ENCODE measurements at places on chromosomes 1 and 21.

DNA sequence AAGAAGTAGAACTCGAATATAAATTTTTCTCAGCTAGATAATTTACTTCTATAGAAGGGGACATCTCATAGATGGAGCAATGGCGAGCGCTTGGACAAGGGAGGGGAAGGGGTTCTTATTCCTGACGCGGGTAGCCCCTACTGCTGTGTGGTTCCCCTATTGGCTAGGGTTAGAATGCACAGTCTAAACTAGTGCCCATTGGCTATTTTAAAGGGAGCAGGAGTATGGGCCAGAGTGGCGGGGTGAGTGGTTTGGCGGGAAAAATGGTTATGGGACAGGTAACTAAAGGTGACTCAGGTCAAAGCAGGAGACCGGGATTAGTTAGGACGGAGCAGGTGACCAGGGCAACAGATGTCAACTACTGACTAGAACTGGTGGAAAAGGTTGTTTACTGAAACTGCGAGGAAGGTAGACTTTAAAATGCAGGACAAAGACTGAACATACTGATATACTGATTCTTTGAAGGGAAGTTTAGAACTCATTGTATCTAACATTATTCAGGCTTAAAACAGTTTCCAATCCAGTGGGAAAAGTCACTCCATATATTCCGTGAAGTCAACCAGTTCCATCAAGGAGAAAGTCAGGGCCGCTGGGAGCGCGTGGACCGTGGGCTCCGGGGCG, 940 bp upstream of the ATAD3A start:
- DNase-seq: peak; percentile 13

- peak; percentile 84 for DNase-seq
Observed at GRCh38 chr21:45596704-45597318, 46.7 kb upstream of the PCBP3 start.

- peak; percentile 58 for DNase-seq
Observed at GRCh38 chr1:89698624-89699023, 65.7 kb downstream of the LRRC8C start.

- DNase-seq: no peak
Observed at GRCh38 chr1:79785561-79785960, 779.0 kb upstream of the ADGRL4 start.

GRCh38 chr1:58652651-58653184, 47.1 kb downstream of the MYSM1 start:
- DNase-seq: peak; percentile 68

GRCh38 chr1:154726896-154727753, 119.1 kb upstream of the ADAR start:
- DNase-seq: no peak

DNA sequence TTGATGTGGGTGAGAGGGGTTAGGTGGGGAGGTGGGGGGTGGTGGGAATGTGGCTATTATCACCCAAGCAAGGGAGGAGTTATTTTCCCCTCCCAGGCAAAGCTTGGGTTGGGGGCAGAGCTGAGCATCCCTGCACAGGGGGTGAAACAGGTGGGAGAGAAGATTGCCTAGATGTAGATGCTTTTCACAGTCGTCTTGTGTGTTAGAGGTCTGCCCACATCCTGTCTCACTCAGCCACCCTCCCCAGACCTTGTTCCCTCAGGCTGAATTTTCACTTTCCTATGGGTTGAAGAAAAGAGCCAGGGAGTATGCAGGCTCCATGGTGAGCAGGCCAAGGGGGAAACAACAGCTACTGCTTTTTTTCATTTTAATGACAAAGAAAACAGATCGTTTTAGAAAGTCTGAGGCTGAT, 223.5 kb downstream of the KIF26B start:
- DNase-seq: peak; percentile 2

- no peak for DNase-seq
Observed at GRCh38 chr1:3777647-3778589, 5.4 kb downstream of the SMIM1 start.

DNA sequence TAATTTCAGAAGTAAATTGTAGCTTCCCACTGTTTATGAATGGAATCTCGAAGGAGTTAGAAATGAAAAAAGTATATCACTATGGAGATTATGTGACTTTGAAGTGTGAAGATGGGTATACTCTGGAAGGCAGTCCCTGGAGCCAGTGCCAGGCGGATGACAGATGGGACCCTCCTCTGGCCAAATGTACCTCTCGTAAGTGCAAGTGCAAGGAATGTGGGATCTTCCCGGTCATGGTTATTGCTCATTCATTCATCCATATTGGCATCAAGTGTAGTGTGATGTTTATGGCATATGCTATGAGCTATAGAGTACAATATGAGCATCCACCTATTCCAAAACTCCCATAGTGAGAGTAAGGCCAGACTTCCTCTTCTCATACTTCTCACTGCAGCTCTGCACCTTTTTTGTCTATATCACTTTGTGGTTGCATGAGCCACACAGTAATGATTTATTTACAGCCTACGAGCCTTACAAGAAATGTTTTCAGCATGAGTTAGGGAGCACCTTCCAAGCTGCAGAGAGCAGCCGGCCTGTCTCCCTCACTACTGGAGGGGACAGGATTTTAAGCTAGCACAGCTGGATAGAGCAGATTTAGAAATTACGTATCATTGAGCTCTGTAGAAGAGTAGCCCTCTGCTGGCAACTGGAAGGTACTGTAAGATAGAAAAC, 24.9 kb upstream of the CR1L start:
- peak; percentile 43 for DNase-seq

- peak; percentile 59 for DNase-seq
Observed at GRCh38 chr21:45266518-45267389, 20.9 kb downstream of the POFUT2 start.

DNA sequence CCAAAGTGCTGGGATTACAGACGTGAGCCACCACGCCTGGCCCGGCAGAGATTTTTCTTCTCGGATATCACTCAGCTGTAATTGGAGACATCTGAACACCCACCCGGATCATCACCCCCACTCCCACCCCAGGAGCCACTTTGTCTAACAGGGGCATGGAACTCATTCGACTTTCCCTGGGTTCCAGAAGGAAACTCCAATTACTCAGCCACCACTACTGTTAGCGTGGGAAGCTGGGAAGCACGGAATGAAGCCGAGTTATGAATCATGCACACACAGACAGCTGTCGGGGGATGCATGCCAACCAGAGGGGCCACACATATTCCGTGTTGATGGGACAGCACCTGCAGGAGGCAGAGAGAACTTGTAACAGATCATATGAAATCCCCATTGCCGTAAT, 85.2 kb downstream of the HLCS start:
- DNase-seq: no peak

DNA sequence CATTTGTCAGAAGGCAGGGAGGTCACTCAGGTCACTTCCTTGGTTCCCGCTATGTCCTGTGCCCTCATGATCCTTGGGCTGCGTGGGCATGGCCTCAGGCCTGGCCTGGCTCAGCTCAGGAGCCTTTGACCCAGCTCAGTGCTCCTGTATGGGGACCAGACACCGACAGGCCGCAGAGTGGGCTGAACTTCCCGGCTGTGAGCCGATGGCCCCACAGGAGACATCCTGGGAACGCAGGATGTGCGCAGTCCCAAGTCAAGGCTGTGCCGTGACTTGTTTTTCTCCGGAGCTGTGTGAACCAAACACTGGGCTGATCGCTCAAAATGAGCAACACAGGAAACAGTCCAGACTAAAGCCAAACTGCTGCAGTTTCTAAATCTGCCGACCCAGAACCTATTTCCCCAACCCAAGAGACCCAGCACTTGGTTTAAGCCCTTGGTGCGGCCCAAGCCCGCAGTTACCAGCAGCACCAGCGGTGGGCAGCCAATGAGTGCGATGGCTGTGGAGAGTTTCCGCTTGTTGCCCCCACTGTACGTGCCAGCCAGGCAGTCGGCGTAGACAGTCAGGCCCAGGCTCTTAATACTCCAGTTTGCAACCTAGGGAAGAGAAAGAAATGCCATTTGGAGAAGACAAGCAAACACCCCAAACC, 92.3 kb upstream of the GCLM start:
- no peak for DNase-seq

GRCh38 chr1:107683191-107683657, 281.8 kb downstream of the VAV3 start:
- DNase-seq: no peak

- DNase-seq: no peak
Observed at GRCh38 chr1:243260221-243260880, 4.5 kb downstream of the SDCCAG8 start.

DNA sequence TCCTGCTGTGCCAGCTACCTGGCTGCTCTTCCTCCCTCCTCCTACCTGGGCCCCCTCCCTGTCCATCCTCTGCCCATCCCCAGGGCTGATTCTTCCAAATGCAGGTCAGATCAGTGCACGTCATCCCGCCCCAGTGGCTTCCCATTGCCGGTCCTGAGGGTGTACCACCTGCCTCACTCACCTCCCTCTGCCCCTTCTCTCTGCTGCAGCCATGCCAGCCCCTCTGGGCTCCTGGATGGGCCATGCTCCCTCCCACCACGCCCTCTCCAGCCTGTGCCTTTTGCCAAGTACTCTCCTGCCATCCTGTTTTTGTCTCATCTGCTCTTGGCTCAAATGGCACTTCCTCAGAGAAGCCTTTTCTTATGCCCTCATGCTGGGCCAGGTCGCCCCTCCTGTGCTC, 95.8 kb downstream of the ARHGEF10L start:
- no peak for DNase-seq

DNA sequence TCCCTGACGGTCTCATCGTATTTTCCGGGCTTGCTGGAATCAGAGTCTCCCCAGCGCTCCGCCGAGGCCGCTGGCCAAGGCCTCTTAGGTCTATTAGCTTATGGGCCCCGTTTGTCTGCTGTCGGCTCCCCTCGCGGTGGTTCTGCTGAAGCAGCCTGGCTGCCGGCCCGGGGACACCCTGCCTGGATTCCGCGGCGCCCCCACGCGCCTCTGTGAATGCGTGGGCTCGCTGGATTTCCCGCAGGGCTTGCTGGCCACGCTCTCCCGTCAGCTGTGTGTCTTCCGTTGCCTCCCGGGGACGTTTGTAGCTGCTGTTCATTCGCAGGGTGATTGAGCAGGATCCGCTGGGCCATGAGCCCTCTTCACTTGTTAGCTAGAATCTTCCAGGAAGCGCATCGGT, 8.4 kb downstream of the LRRC3 start:
- DNase-seq: no peak

DNA sequence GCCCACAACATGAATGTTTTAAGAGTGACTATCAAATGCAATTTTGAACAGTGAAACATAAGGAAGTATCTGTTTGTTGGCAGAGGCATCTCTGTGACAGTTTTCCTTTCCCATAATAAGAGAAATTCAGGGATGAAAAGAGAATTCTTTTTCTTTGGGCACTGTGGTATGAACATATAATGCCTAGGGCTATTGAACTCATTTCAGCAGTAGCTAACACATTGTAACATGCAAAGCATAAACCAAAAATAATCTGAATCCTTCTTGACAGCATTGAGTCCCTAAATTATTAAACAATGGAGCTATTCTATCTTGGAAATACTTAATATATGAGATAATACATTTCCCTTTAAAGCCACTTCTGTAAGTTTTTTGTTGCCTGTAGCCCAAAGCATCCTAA, 633.0 kb upstream of the B3GALT2 start:
- DNase-seq: no peak

GRCh38 chr1:203086992-203087763, 1.4 kb upstream of the MYOG start:
- no peak for DNase-seq

- DNase-seq: no peak
Observed at GRCh38 chr1:24364975-24365678, 46.0 kb downstream of the GRHL3 start.

DNA sequence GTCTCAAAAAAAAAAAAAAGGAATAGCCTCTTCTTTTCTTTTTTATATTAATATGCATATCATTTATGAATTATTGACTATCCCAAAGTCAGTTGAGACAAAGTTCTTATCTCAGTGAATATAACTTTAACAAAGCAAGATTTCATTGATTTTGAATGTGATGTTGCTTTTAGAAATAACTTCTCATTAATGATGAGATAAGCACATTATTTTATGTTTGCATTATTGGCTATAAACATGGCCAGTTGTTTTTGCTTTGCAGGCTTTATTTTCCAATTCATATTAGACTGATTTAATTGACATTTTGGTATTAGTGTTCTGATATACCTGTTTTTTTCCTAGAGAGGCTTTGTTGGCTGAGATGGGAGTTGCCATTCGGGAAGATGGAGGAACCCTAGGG, 81.3 kb downstream of the KIF1B start:
- DNase-seq: no peak

- no peak for DNase-seq
Observed at GRCh38 chr21:39251326-39251725, 62.1 kb downstream of the BRWD1 start.

DNA sequence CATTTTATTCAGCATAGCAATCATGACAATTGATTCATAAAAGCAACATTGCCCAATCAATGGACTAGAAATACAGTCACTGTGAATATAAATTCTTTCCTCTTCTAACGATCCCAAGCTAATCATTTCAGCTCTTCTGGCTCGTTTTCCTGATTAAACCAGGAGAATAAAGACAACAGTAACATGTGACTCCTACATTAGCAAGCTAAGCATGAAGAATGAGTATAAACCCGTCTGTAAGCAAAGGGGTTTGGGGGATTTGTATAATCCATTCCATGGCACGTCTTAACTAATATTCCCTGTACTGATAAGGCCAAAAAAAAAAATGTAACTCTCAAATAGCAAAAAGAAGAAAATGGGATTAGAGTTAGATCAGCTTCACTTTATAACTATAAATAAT, 21.6 kb downstream of the IRF2BP2 start:
- DNase-seq: no peak

GRCh38 chr1:205669341-205670149, 10.8 kb downstream of the SLC45A3 start:
- no peak for DNase-seq

DNA sequence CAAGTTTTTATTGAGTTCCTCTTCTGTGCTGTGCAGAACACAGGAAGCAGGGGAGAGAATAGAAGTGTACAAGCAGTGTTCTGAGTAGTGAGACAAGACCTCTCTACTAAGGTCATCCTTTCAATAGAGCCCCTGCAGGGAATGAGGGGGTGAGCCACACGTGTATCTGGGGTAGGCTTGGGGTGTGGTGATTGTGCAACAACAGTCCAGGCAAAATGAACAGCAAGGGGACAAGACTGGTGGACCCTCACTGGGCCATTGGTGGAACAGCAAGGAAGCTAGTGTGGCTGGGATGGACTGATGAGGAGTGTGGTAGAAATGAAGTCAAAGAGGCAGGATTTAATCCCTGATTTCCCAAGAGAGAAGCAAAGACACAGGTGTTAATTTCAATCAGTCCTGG, 8.2 kb upstream of the BMP8A start:
- no peak for DNase-seq
